ENCODE measurements at places on chromosomes 2 and 18.

DNA sequence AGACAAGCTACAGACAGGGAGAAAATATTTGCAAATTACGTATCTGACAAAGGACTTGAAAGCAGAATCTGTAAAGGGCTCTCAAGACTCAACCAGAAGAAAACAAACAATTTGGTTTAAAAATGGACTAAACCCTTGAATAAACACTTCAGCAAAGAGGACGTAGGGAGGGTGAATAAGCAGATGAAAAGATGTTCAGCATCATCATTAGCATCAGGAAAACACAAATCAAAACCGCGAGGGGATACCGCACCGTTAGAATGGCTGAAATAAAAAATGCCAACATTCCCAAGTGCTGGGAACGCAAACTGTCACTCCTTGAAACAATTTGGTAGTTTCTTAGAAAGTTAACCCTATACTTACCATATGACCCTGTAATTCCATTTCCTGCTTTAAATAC is 136.7 kb downstream of the MBP start:
- DNase-seq = no peak

DNA sequence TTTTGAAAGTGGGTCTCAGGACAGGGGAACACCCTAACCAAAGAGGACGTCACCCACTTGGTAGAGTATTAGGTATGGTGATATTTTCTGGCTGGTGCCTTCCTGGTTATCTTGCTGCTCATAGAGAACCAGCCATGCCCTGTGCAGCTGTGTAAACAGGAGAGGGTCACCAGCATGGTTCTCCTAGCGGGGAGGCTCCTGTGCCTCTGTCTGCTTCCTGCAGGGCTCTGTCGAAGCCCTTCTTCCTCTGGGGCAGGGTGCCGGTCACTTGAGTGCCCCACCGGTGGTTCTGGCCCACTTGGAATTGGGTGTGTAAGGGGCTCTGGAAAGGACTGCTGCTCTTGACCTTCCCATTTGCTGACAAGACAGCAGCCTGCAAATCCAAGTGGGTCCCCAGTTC is 131.6 kb upstream of the MSH6 start:
- DNase-seq = no peak

- DNase-seq = no peak
Observed at GRCh38 chr18:27599202-27599829, 414.2 kb upstream of the CHST9 start.

- DNase-seq = no peak
Observed at GRCh38 chr2:2777213-2777612, 446.1 kb upstream of the MYT1L start.

DNA sequence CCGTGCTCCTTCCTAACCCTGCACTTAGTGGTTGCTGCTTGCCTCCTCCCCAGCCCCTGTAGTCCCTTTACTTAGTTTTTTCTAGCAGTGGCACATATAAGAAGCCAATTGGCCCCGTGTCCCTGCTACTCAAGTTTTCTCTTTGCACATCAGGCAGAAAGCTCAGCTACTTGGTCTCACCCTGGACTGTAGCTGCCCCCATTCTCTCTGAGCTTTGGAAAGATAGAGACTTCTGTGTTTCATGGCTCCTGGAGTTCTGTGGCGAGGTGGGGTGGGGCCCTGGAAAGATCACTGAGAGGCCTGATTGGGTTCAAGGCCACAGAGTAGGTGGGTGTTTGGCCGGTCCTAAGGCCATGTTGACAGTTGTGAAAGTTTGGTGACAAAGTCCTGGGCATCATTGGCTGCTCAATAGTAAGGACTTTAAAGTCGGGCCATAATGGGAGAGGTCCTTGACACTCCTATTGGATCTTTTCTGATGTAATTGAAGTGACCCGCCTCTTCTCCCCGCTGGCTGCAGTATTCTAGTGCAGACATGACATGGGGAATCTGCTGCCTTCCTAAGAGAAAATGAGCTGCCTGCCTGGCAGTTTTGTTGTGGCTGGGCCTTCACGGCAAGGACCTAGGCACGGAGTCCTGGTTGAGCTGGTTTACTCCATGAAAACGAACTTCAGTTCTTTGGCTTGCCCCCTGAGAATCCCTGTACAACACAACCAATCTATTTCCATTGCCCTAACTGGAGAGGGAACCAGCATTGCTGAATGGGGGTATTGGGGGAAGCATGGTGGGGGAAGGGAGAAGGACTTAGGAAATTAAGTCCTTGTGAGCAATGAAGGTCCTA is 26.2 kb upstream of the CYP27A1 start:
- no peak for DNase-seq

GRCh38 chr2:217947383-217948350 is 55.1 kb downstream of the TNS1 start:
- DNase-seq = no peak
